SJCRH30 (cell line): ENCODE measurements at places on chromosomes 11 and 22.
A peak's percentile ranks its signal among the peaks of the same experiment; 100 is the strongest.

DNA sequence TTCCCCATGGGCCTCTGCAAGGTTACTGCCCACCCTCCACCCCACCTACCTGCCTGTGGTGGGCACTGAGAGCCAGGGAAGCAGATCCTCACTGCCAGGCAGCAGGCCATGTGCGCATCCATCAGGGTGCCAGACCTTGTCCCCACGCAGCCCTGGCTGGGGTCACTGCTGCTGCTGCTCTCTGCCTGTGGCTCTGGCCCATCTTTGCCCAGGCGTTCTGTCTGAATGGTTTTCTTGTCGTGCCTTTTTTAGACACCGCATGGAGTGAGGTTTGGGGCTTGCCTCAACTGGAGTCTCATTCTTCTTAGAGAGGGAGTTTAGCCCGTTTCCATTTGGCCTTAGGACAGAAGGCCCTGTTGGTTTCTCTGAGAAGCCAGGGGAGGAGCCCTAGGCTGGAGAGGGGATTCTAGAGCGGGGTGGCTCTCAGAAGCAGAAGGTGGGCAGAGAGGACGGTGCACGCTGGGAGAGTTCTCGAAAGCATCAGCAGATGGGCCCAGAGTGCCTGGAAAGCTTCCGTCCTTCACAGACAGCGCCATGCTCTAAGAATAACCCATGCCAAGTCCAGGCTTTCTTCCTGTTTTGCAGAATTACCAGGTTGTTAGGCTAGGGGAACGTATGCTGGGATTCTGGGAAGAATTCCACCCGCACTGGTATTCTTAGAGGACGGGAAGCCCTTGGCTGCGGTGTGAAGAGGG, 8.1 kb downstream of the TANGO2 start:
- no peak for DNase-seq

DNA sequence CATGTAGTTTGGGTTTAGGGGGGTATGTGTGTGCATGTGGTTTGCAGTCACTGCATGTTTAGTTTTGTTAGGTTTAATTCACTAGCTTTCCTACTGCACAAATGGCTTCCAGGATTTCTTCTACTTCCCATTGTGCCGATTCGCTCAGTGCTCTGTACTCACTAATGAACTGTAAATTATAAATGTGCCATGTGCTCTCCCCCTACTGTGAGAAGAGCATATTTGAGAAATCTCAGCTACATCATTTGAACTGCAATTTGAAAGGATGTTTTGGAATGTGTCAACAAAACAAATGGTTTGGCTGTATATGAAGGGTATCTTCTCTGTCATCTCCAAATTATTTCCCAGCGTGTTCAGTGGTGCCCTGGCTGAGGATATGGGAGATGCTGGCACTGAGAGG, 28.1 kb downstream of the CYB5R2 start:
- no peak for DNase-seq

- DNase-seq = no peak
These were observed 3.7 kb downstream of the CTTN start for GRCh38 chr11:70402016-70402415.

- no peak for DNase-seq
These were observed 53.0 kb downstream of the LHFPL7 start for GRCh38 chr22:24893341-24894070.

- DNase-seq = no peak
These were observed 52.6 kb downstream of the SPECC1L start for GRCh38 chr22:24323233-24323632.

- no peak for DNase-seq
These were observed 26.3 kb downstream of the APLNR start for GRCh38 chr11:57210781-57211180.

DNA sequence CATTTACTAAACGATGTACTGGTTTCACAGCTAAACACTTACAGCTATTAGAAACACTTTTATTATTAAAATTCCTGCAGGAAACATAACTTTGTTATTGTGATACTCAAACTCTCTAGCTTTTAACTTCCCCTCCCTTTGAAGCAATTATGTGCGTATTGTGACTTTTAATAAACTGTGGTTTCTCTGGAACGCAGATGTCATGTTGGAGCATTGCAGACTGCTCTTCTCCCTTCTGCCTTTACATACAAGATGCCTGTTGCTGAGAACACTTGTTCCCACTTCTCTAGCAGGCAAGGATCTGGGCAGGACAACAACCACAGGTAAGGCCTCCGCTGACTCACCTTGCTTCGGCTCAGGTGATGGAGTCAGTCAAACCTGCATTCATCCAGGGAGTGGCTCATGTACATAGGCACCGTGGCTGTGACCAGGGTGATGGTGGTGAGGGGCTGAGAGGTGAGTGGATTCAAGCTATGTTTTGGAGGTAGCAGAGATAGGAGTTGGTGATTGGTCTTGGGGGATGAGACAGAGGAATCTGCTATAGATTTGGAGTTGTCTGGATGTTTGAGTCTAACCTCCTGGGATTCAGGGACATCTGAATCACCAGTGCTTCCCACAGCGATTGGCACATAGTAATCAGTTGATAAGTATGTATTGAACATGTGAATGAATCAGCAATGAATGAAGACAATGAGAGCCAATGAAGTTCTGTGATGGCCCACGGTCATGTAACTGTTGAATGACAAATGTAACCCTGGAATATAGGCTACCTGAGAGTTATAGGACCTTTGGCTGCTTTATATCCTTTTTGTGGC, 106.0 kb downstream of the ADAMTS15 start:
- no peak for DNase-seq

DNA sequence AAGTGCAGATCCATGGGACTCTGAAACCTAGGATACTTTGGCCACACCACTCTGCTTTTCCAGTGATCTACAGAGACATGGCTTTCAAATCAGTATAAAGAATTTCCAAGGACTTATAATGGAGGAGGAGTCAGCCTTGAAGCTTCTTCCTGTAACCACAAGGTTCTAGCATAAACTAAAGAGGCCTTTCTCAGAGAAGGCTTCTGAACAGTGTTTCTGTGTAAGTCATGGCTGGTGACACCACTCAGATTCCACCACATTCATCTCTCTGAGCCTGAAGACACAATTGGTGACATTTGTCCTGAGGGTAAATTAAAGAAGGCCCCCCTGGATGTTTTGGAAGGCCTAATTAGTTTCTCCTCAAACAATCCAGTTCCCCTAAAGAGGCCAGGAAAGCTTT, 29.0 kb upstream of the ADORA2A start:
- no peak for DNase-seq

- DNase-seq = no peak
These were observed 12.2 kb upstream of the GRK2 start for GRCh38 chr11:67253872-67254624.

- DNase-seq = no peak
These were observed 1.2 kb downstream of the TSPAN32 start for GRCh38 chr11:2302896-2303626.

DNA sequence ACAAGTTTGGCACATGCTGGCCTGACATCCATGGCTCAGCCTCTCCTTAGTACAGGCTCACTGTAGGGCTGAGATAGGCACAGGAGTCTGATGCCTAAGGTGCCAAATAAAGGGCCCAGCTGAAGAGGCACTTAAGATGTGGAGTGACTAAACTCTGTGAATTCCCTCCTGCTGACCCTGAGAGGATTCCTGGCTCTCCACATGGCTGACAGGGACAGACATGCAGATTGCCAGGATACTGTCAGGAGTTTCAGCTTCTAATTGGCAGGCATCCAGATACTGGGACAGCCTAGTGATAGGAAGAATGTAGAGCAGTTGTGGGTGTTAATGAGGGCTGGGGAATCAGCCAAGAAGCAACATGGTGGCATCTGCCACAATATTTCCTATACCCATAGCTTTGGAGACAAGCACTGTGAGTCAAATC, 558.7 kb downstream of the INSC start:
- DNase-seq = no peak

- no peak for DNase-seq
These were observed 82.8 kb upstream of the E2F8 start for GRCh38 chr11:19323502-19323901.

- no peak for DNase-seq
These were observed 681.6 kb downstream of the TBC1D22A start for GRCh38 chr22:47443836-47444745.

DNA sequence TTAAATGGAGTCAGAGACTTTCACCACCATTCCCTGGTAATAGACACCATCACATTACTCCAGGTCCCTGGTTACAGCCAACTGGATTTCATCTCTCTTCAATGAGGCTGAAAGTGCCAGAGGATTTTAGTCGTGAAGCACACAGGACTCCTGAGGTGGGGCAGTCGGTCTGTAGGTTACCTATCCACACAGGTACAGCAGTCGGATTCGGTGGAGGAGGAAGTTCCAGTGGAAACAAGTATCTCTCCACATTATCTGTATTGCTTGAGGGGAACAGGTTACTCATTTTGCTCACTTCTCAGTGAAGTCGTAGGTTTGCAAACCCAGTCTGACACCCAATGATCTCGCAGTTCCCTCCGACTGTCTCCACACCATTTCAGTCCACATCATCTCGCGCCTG, 82.3 kb upstream of the TMEM45B start:
- no peak for DNase-seq

- DNase-seq = no peak
These were observed 59.8 kb downstream of the UVRAG start for GRCh38 chr11:75874684-75875341.

GRCh38 chr11:8335186-8335585, 71.5 kb upstream of the LMO1 start:
- DNase-seq = no peak

DNA sequence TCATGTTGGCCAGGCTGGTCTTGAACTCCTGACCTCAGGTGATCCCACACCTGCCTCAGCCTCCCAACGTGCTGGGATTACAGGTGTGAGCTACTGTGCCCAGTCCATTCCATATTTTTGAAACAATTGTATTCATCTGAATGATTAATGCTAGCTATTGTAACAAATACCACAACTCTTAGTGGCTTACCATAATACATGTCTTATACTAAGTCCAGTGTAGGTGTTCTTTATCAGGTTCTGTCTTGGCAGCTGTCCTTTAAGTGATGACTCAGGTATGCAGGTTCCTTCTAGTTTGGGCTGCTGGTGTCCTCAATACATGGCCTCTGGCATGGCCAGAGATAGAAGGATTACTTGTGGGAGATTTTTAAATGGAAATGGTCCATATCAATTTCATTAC, 39.0 kb downstream of the UVRAG start:
- DNase-seq = no peak

- no peak for DNase-seq
These were observed 109.2 kb downstream of the FAM76B start for GRCh38 chr11:95680169-95680929.

DNA sequence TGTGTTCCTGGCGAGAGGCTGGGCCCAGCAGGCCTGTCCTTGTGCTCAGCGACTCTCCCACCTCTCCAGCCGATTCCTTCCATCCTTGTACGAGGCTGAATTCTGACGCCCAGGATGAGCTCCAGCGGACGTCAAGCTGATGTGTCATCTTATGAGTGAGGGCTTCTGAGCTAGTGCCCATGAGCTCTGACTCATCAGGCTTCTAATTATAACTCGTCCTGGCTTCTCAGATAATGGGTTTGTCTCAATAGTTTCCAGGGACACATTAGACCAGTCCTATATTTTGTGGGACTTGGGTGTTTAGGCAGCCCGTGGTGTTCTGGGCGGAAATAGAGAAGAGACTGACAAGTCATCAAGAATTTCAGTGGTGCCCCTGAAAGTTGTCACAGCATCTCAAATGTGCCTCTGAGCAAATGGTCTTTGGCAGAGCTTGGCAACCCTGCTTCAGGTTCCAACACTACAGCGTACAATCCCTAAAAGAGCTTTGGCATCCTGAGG, 108.2 kb upstream of the CD44 start:
- peak; percentile 49 for DNase-seq

GRCh38 chr11:76805206-76805913, 22.2 kb downstream of the TSKU start:
- no peak for DNase-seq

DNA sequence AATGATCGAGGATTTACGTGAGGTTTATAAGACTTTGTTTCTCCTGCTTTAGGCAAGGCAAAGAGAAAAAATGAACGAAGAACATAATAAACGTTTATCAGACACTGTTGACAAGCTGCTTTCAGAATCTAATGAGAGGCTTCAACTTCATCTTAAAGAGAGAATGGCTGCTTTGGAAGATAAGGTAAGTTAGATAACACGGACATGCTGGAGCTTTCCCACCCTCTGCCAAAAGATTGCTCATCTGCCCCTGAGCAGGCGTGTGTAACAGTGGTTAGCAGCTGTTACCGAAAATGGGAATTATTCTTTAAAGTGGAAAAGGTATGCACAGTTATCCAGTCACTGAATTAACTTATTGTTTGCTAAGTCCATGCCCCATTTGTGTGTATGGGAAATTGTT, 62.8 kb upstream of the CTTN start:
- no peak for DNase-seq

- DNase-seq = no peak
These were observed 64.9 kb downstream of the NAV2 start for GRCh38 chr11:19777377-19778102.

DNA sequence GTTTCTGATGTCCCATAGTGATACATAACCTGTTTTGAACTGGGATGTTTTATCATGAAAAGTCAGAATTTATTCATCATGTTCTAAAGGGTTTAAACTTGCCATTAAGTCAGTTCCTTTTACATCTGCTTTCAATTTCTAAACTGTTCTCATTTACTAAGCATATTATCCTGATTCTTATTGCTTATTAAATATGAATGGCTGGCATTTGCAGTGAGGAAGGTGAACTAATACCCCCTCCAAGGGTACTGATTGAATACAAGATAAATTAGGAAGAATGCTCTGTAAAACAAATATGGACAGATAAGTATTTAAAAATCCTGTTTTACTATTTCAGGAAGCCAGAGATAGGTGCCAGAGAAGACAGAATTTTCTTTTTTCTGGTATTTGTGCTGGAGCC, 70.8 kb upstream of the HORMAD2 start:
- DNase-seq = no peak
